ENCODE measurements at places on chromosomes 1 and 21. TPM values are rescaled to one million over a fixed set of nuclear protein-coding genes. Genes with fewer than 3 reads are reported as not detected.

DNA sequence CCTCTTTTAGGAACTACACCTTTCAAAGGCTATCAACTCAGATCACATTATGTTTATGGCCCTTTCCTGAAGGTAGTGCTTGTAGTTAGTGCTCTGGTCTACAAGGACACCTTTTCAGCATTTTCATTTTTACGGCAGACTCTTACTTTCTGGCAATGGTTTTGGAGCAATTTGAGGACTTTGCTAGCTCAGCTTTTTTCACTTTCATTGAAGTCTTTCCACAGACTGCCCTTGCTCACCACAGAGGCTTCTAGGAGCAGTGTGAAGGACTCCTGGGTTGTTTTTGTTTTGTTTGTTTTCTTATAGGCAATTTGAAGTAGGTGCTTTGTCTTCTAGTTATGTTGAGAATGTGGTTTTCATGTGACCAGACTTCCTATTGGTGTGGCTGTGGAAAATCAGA, 43.1 kb downstream of the CD55 start:
- no peaks in the 10 kb centered on the region for H3K27me3 ChIP-seq
- DNase-seq = no peak
- H3K4me1 ChIP-seq = no peaks in the 10 kb centered on the region
- H3K27ac ChIP-seq = no peak overlapping the region

- H3K4me1 ChIP-seq = peaks cover 16% of the 10 kb centered on the region
- DNase-seq = peak; percentile 62
- no peaks in the 10 kb centered on the region for H3K36me3 ChIP-seq
- H3K4me3 ChIP-seq = no peak overlapping the region
- no peaks in the 10 kb centered on the region for H3K27me3 ChIP-seq
- peak overlapping the region; percentile 26 for H3K27ac ChIP-seq
Measured at GRCh38 chr1:112267929-112268328, 128.1 kb upstream of the CTTNBP2NL start.

PLA2G2D gene
- total RNA-seq = not detected

CFHR3 gene
- total RNA-seq = 0.23 TPM

UBASH3A gene
- total RNA-seq = 1.5 TPM

DNA sequence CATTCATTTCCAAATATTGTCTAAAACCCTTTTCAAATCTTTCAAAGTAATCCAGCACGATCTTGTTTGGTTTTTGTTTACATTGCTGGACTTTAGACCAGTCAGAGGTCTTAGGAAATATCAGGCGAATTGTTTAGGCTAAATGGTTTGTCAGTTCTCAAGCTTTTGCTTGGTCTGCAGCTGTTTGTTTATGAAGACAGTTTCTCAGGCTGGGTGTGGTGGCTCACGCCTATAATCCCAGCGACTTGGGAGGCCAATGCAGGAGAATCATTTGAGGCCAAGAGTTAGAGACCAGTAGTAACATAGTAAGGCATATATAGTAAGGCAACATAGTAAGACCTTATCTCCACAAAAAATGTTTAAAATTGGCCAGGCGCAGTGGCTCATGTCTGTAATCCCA, 77.5 kb downstream of the DNTTIP2 start:
- H3K27me3 ChIP-seq = no peaks in the 10 kb centered on the region
- H3K36me3 ChIP-seq = no peaks in the 10 kb centered on the region
- H3K4me1 ChIP-seq = peaks cover 19% of the 10 kb centered on the region
- H3K27ac ChIP-seq = no peak overlapping the region
- DNase-seq = no peak

- no peak overlapping the region for H3K27ac ChIP-seq
- H3K4me1 ChIP-seq = peaks cover 18% of the 10 kb centered on the region
- H3K36me3 ChIP-seq = peaks cover 5% of the 10 kb centered on the region
- no peak overlapping the region for H3K4me3 ChIP-seq
- no peak for DNase-seq
Measured at GRCh38 chr1:58779059-58779754, 4.6 kb downstream of the JUN start.

DNA sequence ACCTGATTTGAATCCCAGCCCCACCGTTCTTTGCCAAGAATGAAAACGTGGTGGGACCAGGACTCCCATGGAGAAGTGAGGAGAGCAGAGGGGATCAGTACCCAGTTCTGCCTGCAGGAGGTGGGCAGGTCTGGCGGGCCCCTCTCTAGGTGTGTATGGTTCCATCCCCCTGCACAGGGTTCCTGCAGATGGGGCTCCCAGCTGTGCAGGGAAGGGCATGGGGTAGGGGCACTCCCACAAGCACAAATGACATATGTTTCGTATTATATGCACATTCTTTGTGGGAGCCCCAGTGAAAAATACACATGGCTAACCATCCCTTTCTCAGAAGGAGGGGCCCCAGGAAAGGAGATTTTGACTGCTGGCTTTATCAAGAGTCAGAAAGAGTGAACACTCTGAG, 144.6 kb downstream of the PLPP3 start:
- no peaks in the 10 kb centered on the region for H3K27me3 ChIP-seq
- H3K4me1 ChIP-seq = no peaks in the 10 kb centered on the region
- H3K4me3 ChIP-seq = no peak overlapping the region
- DNase-seq = no peak
- no peak overlapping the region for H3K27ac ChIP-seq

- H3K4me3 ChIP-seq = no peak overlapping the region
- no peaks in the 10 kb centered on the region for H3K27me3 ChIP-seq
- H3K4me1 ChIP-seq = no peaks in the 10 kb centered on the region
- no peak overlapping the region for H3K27ac ChIP-seq
- H3K36me3 ChIP-seq = no peaks in the 10 kb centered on the region
- no peak for DNase-seq
Measured at GRCh38 chr1:158391099-158391498, 8.2 kb downstream of the OR10T2 start.

DNA sequence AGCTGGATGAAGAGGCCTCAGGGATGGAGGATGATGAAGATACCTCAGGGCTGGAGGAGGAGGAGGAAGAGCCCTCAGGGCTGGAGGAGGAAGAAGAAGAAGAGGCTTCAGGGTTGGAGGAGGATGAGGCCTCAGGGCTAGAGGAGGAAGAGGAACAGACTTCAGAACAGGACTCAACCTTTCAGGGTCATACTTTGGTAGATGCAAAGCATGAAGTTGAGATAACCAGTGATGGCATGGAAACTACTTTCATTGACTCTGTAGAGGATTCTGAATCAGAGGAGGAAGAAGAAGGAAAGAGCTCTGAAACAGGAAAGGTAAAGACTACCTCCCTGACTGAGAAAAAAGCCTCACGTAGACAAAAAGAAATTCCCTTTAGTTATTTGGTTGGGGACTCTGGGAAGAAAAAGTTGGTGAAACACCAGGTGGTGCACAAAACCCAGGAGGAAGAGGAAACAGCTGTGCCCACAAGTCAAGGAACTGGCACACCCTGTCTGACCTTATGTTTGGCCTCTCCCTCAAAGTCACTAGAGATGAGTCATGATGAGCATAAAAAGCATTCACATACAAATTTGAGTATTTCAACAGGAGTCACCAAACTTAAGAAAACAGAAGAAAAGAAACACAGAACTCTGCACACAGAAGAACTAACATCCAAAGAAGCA, 15.4 kb downstream of the L1TD1 start:
- H3K27ac ChIP-seq = no peak overlapping the region
- no peaks in the 10 kb centered on the region for H3K36me3 ChIP-seq
- no peaks in the 10 kb centered on the region for H3K4me1 ChIP-seq
- no peak for DNase-seq
- H3K27me3 ChIP-seq = no peaks in the 10 kb centered on the region
- H3K4me3 ChIP-seq = no peak overlapping the region

DNA sequence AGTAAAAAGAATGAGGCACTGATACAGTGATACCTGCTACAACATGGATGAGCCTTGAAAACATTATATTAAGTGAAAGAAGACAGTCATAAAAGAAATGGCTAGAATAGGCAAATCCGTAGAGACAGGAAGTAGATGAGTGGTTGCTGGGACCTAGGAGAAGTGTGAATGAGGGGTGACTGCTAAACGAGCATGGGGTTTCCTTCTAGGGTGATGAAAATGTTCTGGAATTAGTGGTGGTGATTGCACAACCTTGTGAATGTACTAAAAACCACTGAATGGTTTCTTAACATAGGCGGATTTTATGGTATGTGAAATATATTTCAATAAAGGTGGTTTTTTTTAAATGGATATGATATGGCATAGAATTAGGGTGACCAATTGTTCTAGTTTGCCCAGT, 12.6 kb upstream of the SERINC2 start:
- no peak overlapping the region for H3K4me3 ChIP-seq
- no peaks in the 10 kb centered on the region for H3K36me3 ChIP-seq
- no peaks in the 10 kb centered on the region for H3K4me1 ChIP-seq
- no peak overlapping the region for H3K27ac ChIP-seq
- DNase-seq = no peak

GNAT2 gene
- not detected for total RNA-seq

VCAM1 gene
- 8.1 TPM for total RNA-seq

FAM72D gene
- total RNA-seq = 0.43 TPM

- H3K27ac ChIP-seq = peak overlapping the region; percentile 25
- H3K27me3 ChIP-seq = no peaks in the 10 kb centered on the region
- H3K36me3 ChIP-seq = no peaks in the 10 kb centered on the region
- no peak overlapping the region for H3K4me3 ChIP-seq
Measured at GRCh38 chr1:98388441-98388840, 273.1 kb upstream of the SNX7 start.

GRCh38 chr1:202131956-202132821, 9.5 kb downstream of the GPR37L1 start:
- H3K4me3 ChIP-seq = peak overlapping the region; percentile 21
- peak overlapping the region; percentile 86 for H3K27ac ChIP-seq
- peak; percentile 83 for DNase-seq
- H3K36me3 ChIP-seq = peaks cover 46% of the 10 kb centered on the region
- no peaks in the 10 kb centered on the region for H3K27me3 ChIP-seq

TTC3 gene
- total RNA-seq = 99.0 TPM

DNA sequence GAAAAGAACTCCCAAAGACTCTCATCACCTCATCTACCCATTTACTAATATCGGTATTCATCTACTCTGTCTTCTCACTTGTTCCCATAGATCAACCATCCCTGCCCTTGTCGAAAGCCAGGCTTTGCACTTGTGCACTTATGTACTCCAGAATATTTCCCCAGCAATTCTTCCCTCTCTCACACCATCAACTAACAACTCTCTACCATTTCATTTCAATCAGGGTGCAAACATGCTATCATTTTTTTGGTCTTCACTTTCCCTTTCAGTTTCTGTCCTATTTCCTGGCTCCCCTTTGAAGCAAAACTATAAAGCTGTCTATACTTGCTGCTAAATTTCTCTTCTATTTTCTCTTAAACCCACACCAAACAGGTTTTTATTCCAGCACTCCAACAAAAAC, 6.7 kb downstream of the C1orf105 start:
- H3K27ac ChIP-seq = no peak overlapping the region
- H3K36me3 ChIP-seq = no peaks in the 10 kb centered on the region
- H3K4me1 ChIP-seq = peaks cover 7% of the 10 kb centered on the region
- no peak overlapping the region for H3K4me3 ChIP-seq
- DNase-seq = no peak
- no peaks in the 10 kb centered on the region for H3K27me3 ChIP-seq

VASH2 gene
- total RNA-seq = 1.9 TPM

- no peak for DNase-seq
- H3K27ac ChIP-seq = no peak overlapping the region
- no peaks in the 10 kb centered on the region for H3K36me3 ChIP-seq
- no peaks in the 10 kb centered on the region for H3K4me1 ChIP-seq
- no peak overlapping the region for H3K4me3 ChIP-seq
Measured at GRCh38 chr1:7221826-7222694, 436.8 kb downstream of the CAMTA1 start.

GRCh38 chr1:151817353-151817730, 12.1 kb upstream of the LINGO4 start:
- DNase-seq = no peak
- no peak overlapping the region for H3K4me3 ChIP-seq
- no peaks in the 10 kb centered on the region for H3K27me3 ChIP-seq
- no peak overlapping the region for H3K27ac ChIP-seq

FCRL4 gene
- total RNA-seq = not detected

DNA sequence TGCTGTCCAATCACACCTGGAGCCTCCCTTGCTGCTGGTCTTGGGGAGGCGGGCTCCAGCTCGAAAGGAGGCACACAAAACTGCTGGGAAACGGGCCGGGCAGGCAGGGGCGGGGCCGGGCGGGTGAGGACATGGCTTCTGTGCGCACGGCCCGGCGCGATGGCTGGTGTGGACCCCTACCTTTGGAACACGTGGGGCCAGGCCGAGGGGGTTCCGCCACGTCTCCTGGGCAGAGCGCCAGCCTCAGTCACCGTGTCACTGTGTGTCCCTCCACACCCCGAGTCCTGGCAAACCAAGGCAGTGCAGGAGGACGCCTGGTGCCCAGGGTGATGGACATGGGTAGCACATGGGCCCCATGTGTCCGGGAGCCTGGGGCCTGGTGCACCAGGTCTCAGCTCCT, 42.0 kb upstream of the ADARB1 start:
- H3K27me3 ChIP-seq = no peaks in the 10 kb centered on the region
- peaks cover 19% of the 10 kb centered on the region for H3K4me1 ChIP-seq
- H3K4me3 ChIP-seq = no peak overlapping the region
- H3K27ac ChIP-seq = peak overlapping the region; percentile 80
- H3K36me3 ChIP-seq = no peaks in the 10 kb centered on the region

DNA sequence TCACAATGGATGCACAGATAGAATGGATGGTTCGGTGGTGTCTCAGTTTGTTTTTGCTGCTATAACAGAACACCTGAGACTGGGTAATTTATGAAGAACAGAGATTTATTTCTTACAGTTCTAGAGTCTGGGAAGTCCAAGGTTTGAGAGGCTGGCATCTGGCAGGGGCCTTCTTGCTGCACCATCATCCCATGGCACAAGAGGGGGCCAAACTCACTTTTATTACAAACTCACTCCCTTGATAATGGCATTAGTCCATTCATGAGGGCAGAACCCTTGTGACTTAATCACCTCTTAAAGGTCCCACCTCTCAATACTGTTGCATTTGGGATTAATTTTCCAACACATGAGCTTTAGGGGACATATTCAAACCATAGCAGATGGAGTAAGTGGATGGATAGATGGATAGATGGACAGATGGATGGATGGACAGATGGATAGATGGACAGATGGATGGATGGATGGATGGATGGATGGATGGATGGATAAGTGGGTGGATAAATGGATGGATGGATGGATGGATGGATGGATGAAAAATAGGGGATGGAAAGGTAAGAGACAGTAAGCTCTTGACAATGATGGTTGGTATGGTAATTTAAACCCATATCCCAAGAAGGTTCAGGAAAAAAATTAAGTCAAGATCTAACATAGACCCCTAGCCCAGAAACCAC, 16.5 kb downstream of the CAMK2N1 start:
- H3K27ac ChIP-seq = no peak overlapping the region
- no peaks in the 10 kb centered on the region for H3K4me1 ChIP-seq
- H3K36me3 ChIP-seq = no peaks in the 10 kb centered on the region
- DNase-seq = no peak

GSTM1 gene
- not detected for total RNA-seq

DNA sequence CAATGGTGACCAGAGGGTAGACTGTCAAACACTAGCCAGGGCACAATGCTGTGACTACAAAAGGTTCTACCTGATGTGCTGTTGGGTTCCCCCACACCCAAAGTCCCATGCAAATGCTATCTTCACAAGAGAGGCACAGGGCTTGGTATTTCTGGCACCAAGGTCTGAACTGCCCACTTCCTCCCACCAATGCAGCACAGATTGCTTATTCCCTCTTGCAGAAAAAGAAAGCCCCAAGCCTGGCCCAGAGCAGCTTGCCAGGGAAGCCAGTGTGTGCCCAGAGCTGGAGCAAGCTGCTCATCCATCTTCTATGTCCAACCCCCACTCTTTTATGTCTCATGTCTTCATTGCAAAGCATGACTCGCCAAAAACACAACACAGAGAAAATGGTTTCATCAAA, 149.4 kb upstream of the CAMK1G start:
- H3K36me3 ChIP-seq = no peaks in the 10 kb centered on the region
- no peak overlapping the region for H3K4me3 ChIP-seq
- H3K27me3 ChIP-seq = no peaks in the 10 kb centered on the region
- H3K4me1 ChIP-seq = no peaks in the 10 kb centered on the region
- DNase-seq = no peak
- no peak overlapping the region for H3K27ac ChIP-seq

TNFRSF4 gene
- 7.7 TPM for total RNA-seq
